ENCODE measurements at places on chromosomes 11 and 22.

DNA sequence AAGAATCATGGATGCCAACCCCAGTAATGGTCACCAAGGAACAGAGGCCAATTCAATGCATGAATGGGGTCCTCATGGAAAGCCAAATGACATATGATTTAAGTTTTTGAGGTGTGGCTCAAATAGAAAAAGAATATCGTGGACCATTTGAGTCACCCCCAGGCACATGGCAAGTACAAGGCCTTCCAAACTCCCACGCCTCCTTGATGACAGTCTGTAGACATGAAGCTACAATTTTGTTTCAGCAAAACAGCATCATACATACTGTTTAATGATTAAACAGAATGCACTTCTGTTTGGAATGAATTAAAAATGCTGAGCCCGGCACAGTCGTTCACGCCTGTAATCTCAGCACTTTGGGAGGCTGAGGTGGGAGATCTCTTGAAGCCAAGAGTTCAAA lies 7.4 kb downstream of the FADD start:
- no peak for DNase-seq

GRCh38 chr22:24153959-24154358 lies 27.3 kb upstream of the SUSD2 start:
- no peak for DNase-seq

GRCh38 chr11:120894202-120894985 lies 129.5 kb upstream of the TBCEL start:
- no peak for DNase-seq

GRCh38 chr11:2797121-2797711 lies 88.4 kb downstream of the CDKN1C start:
- no peak for DNase-seq

- no peak for DNase-seq
These were observed 121.1 kb upstream of the TMEM45B start for GRCh38 chr11:129694538-129694937.

GRCh38 chr11:15266999-15267398 lies 152.3 kb downstream of the INSC start:
- no peak for DNase-seq

GRCh38 chr11:70078095-70078780 lies at the start of gene ANO1:
Gene ANO1 (plus strand): TSS chr11:70078317. CDS start chr11:70078607, 290 bp downstream.
- DNase-seq: no peak

DNA sequence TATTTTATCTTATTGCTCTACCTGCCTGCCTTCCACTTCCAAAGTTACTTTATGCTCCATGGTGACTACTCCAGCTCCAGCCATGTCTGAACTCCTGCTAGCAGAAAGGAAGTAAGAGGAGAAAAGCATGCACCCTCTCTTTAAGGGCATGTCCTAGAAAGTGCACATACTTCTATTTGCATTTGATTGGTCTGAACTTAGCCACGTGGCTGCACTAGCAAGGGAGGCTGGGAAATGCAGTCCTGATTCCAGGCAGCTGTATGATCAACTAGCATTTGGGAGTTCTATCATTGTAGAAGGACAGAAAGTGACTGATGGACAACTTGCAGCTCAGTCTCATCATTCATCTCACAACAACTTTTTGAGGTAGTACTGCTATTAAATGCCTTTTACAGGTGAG lies 515.7 kb downstream of the BUD13 start:
- DNase-seq: no peak

GRCh38 chr11:131907371-131907770 lies 537.0 kb downstream of the NTM start:
- no peak for DNase-seq

DNA sequence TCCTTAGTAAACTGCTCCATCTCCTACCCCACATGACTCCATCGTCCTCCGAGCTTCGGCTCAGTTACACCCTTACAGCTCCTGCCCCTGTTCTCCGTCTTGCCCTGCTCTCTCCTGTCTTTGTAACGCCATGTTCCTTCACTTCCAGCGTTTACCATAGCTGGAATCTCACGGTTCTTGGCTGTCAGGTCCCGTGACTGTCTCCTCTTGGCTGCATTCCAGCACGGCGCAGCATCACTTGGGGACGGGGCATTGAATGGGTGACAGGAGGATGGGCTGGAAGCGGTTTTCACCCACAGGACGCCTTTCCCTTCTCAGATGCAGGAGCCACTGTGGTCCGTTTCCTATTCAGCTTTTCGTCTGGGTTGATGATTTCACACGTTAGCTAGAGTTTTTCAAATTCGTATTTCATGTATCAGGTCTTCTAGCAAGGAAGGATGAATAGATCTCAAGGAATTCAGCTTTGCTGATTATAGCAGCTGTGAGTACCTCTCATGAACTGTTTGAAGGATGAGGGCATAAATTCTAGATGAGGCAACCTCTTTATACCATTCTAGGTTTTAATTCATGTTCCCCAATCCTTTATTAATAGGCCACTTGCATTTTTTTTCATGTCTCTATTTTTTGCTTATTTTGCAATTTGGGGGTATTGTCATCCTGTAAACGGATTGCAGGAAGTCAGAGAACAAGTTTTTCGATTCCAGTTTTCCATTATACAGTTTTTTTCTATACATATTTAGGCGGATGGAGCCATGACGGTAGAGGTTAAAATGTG lies 29.1 kb downstream of the ZBED4 start:
- DNase-seq: no peak

- DNase-seq: peak; percentile 24
These were observed 3.7 kb downstream of the OSBP start for GRCh38 chr11:59611570-59612565.
